CD4-positive, alpha-beta T cell treated with Interleukin-4 for 1 hour (primary cell): ENCODE measurements at places on chromosomes 1 and 21.
A peak's percentile ranks its signal among the peaks of the same experiment; 100 is the strongest.

DNA sequence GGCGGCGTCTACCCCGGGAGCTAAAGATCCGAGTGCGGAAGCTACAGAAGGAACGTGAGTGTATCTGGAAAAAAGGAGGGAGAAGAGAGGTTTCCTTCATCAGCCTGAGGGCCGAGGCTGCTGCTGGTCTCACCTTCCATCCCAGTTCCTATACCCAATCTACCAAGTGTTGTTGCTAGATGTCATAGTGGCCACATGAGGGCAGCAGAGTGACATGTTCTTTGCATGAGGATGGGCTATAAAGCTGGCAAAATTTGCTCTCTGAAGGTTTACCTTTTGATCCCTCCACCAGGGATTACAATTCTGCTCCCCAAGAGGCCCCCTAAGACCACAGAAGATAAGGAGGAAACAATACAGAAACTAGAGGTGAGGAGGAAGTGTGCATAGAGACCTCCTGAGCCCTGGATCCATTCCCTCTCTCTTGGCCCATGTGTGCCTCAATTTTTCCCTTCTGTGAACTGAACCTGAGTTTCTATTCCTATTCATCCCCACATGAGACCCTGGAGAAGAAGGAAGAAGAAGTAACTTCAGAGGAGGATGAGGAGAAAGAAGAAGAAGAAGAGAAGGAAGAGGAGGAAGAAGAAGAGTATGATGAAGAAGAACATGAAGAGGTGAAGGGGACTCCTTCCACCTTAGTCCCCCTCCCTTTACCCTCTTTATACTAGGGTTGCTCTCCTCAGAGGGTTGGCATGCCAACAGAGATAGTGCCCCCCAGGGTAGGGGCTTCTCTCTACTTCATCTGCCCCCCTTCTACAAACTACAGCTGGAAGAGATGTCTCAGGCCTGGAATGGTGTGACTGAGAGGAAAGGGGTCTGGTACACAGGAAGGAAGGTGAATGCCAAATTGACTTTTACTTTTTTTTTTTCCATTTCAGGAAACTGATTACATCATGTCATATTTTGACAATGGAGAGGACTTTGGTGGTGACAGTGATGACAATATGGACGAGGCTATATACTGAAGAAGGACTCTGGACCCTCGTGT is 13.3 kb downstream of the POLR3GL start:
- peak; percentile 88 for DNase-seq

GRCh38 chr1:38784452-38785284 is 74.9 kb downstream of the RRAGC start:
- no peak for DNase-seq

DNA sequence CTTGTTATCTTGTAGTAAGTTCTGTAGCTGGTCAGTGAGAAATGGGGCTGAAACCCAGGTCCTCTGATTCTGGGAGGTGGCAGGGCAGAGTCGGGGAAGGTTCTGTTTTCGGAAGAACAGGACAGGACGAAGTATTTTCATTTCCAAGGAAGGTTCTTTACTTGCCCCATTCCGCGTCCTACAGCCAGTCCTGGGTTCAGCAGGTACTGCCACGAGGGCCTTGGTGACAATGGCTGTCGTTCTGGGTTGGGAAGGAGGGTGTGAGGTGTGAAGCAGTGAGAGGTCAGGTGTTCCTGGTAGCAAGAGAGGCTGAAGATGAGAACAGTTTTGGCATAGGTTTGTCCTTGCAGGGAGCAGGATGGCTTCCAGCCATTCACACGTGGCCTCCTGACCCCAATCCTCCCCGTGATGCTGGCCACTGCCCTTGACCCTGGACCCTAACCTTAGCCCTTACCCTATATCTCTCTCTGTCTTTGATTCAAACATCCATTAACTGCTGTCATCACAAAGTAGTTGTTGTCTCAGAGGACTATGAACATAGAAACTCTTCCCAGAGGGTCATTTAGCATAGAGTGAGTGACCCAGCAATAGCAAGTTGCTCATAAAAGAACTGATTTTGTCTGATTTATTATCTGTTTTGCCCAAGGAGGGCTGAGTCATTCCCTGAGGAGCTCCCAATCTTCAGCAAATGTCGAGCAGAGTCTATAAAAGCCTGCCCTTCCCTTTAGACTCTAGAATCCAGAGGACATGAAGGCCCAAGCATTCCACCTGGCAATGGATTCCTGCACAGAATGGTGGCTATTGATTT is 25.0 kb downstream of the VASH2 start:
- no peak for DNase-seq

GRCh38 chr1:201707656-201708055 is 121.3 kb upstream of the IPO9 start:
- DNase-seq: no peak

DNA sequence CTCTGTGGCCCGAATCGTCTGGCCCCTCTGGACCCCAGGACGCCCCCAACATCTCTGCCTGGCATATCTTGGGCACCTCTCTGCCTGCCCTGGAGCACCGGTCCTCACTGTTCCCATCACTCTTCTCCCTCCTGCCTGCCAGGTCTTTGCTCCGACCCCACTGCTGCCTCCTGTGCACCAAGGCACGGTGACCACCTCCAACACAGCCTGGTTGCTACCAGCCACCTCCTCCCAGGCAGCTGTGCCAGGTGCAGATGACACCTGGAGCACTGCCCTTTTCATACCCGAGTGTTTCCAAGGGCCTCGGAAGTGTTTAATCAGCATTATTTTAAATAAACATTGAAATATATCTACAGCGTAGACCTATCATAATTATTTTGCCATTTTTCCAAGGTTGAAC is 31.3 kb downstream of the PKNOX1 start:
- DNase-seq: no peak
